ENCODE measurements at places on chromosomes 6 and 20.

- DNase-seq = no peak
These were observed 10.9 kb upstream of the SYNE1 start for GRCh38 chr6:152648105-152648504.

DNA sequence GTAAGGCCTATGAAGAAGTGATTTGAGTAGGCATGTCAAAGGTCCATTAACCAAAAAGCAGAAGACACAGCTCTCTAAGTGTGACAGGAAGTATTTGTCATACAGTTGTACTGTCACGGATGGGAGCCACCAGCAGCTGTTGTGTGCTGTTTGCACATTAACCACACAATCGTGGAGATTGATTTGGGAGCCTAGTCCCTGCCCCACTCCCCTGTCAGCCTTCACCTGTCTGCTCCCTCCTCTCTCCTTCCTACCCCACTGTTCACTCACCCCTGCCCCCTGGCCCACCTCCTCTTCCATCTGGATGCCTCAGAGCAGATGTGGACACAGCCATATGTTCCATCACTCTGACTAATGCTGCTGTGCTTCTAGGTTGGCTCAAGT lies 124.7 kb upstream of the SPACA1 start:
- DNase-seq = no peak

- DNase-seq = no peak
These were observed 8.8 kb downstream of the MDFI start for GRCh38 chr6:41647061-41647511.

DNA sequence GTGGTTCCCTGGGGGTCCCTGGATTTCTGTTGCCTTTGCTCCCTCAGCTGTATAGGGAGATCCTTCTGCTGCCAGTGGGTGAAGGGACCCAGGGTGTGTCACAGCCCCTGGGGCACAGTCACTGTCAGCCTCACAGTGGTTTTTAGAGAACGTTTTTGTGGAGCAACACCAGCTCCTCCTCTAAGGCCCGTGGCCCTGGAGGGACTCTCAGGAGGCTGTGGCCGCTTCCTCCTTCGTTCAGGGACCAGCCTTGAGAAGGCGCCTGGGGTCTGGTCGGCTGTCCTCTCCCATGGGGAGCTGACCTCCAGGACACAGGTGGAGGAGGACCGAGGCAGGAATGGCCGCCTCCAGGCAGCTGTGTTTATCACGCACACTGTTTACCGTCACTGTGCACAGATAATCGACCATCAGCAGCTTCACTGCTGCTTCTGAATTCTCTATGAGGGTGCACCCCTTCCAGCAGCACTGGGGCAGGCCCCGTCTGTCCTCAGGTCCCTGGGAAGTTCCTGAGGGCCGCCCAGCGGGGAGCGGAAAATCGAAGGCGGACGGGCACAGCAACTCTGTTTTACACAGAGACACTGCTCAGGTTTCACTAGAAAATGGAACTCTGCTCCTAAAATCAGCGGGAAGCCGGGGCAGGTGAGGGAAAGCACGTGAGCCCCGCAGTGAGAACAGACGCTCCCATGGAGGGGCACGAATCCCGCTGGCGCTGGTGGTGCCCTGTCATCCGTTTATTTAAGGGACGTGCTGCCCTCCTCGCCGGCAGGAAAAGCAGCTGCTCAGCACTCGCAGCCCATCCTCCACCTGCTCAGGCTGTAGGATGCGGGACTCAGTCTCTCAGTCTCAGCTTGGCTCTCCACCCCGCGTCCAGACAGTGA lies 10.4 kb upstream of the FRMD1 start:
- no peak for DNase-seq

- DNase-seq = no peak
These were observed 12.8 kb downstream of the NHSL1 start for GRCh38 chr6:138486249-138487101.

DNA sequence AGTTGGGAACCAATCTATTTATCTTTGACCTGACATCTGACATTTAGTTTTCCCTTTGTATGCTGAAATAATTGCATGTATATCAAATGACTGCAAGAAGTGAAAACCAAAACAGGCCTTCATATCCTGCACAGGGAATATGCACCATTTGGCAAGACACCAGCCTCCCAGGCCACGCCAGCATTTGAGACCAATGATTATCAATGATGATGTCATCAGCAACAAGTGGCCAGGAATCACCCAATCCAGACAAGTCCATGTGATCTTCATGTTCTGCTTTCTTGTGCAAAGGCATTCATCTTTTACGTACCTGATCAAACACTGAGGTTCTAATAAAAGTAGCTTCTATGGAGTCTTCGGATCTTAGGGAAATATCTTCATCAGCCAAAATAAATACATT lies 107.4 kb upstream of the TENT5A start:
- no peak for DNase-seq

GRCh38 chr6:107625264-107625663 lies 135.3 kb downstream of the SOBP start:
- no peak for DNase-seq

GRCh38 chr6:150301846-150302519 lies 66.8 kb upstream of the IYD start:
- DNase-seq = no peak

- no peak for DNase-seq
These were observed 42.1 kb downstream of the BFSP1 start for GRCh38 chr20:17488916-17489600.

DNA sequence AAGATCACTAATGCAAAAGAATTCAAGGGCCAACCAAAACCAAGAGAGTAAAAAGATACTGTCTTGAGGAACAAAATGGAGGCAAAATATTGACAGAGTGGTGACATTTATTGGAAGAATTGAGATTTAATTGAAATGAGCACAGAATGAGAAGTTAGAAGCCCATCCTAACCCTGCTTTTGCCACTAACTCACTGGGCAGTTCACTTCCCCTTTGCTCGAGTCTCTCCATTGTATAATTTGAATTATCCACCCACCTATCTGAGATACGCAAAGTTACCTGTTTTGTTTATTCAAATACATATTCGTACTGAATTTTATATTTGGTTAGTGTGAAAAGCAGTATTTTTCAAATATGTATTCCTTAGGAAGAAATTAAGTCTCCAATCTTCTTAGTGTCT lies 204.5 kb upstream of the PRDM1 start:
- no peak for DNase-seq

DNA sequence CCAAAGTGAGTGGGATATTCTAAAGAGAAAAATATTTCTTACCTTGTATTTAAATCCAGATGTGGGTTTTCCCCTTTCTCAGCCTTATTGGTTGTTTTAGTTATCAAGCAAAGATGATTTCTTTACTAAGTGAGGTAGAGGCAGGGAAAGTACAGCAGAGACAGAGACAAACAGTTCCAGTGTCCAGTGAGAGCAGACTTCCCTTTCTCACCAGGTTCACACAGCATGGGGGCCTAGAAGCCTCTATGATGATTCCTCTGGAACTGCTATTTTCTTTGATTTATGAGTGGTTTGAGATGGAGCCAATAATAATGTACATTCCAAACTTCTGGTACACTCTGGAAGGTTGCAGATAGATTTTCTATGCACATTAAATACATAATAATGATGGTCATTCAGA lies 234.0 kb upstream of the MARCKS start:
- DNase-seq = no peak

DNA sequence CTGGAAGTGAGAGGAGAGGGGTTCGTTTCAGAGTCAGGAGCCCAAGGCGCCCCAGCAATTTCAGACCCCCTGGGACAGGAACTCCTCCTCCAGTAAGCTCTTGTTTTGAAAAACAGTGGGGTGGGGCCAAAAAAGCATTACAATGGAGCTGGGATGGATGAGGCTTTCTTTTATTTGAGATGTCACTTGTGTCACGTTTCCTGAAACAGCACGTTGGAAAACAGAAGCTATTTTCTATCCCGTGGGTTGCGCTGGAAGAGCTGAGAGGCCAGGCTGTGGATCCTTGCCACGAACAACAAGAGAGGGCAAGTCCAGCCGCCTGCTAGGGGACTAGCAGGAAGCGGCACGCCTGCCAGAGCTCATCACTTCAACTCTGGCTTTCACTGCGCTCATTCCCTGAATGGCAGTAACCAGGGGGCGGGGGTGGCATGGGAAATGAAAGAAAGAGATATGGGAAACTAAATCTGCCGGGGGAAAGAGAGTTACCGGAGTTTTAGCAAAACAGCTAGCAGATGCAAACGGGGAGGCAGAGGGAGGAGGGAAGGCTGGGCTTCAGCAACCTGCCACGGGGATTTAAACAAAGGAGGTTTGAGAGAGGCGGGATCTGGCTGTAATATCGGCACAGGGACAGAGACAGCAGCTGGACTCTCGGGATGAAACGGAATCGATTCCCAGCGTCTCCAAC lies 34.6 kb downstream of the GCNT2 start:
- no peak for DNase-seq

DNA sequence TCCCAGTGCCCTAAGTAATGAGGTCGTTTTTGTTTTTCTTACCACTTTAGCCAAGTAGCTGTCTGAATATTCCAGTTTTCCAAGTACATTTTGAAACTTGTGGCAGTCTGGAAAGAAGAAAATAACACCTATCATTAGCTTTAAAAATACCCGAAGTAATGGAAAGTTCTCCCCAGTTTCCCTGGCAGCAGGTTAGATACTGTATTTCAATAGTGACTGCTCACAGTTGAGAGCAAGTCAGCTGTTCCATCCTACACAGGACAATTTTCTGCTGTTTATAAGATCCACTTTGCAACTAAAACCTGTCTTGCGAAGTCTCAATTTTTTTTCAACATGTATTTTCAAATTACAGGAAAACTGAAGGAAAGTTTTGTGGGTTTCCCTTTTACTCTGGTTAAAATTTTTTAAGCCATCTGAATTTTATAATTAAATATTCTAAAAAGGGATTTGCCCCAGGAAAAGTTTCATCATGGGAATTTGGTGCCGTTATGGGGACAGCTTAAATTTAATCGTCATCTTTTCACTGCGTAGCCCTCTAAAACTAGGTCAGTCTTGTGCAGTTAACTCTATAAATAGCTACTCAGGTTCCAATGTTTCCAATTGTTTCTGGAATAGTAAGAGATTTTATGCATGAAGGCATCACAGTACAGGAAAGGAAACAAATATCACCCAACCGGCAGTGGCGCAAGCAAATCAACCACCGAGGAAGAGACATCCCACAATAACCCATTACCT lies 96.9 kb downstream of the MBOAT1 start:
- DNase-seq = no peak

Data from activated T-helper 1 cell treated with Interleukin-2 at 50 U/mL for 16 hours (primary cell).